Spleen (tissue), 13 donors: ENCODE measurements at places on chromosomes 16 and 17.

DNA sequence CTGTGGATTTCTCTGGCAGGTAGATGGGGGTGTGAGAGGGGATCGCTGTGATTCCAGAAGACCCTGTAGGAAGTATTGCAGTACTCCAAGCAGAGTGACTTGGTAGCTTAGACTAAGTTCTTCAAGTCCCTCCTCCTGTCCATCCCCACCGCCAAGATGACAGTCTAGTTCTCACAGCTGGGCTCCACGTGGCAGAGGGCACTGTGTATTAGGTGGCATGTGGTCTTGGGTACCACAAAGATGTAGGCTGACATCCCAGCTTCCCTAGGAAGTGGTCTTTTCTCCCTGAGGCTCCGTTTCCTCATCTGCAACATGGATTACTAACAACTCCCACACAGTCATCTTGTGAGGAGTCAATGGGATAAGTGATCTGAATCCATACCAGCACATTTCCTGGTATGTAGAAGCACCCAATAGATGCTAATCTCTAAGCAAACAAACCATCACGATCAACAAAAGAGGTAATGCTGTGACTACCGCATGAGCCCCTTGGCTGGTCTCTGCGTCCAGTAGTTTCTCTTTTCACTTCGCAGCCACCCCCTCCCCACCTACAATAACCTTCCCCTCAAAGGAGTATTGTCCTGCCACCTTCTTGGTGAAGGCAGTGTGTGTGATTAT is 349.1 kb upstream of the EEF2KMT start:
- DNase-seq: no peak

- DNase-seq: peak; percentile 61
Observed at GRCh38 chr17:79019632-79020584, 4.1 kb upstream of the C1QTNF1 start.

DNA sequence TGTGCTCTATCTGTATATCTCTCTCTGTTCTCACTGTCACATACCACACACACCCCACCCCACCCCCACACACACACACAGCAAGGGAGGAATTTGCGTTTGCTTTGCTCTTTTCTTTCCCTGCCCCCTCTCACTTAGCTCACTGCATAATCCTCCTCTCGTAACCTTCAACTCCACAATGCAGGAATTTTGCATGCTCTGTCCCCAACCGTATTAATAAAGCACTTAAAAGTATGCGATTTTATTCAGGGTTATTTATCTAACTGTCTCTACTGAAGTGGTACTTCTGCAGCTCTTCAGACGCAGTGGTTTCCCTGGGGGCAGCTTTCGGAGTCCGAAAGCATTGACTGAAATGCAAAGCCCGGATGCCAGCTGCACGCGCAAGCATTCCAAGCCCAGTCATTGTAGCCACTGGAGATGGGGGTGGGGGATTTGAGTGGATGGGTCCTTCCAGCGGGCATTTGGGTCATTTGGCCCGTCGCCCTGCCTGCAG is 105.4 kb upstream of the RBFOX1 start:
- no peak for DNase-seq

GRCh38 chr17:45895304-45895968 is 1.1 kb downstream of the MAPT start:
- DNase-seq: no peak

- no peak for DNase-seq
Observed at GRCh38 chr17:79201119-79201518, 126.5 kb downstream of the ENGASE start.

DNA sequence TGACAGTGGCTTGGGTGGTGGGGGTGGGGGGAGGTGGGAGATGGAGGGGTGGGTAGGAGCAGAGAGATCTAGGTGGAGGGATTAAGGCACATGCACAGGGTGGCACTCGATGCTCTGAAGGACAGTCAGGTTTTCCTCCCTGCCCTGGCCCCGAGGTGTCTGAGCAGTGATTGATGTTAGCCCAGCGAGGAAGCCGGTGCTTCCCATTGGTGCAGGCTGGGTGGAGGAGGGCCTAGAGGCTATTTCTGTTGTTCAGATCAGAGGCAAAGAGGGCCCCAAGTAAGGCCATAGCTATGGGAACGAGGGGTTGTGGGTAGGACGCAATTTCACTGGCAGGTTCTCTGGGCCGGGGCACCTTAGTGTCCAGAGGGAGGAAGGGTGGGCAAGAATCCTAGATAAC is 23.1 kb downstream of the CACNA1G start:
- no peak for DNase-seq

- DNase-seq: no peak
Observed at GRCh38 chr16:64381979-64382378, 739.9 kb downstream of the CDH11 start.

DNA sequence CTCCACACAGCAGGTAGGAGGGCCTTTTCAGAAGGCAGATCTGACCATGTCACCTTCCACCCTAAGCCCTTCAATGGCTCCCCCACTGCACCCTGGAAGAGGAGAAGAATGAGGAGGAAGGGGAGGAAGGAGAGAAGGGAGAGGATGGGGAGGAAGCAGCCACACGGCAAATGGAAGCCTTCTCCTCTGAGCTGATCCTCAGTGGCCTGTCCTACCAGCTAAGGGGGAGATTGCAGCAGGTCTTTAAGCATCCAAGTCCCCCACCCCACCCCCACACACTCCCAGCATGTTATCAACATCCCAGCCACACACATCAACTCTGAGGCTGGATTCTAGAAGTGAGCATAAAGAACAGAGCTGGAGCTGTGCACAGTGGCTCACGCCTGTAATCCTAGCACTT is 46.2 kb upstream of the RBFOX3 start:
- DNase-seq: no peak

- no peak for DNase-seq
Observed at GRCh38 chr17:74898376-74898946, 5.0 kb upstream of the FADS6 start.

- no peak for DNase-seq
Observed at GRCh38 chr17:28865946-28866752, 11.3 kb downstream of the ERAL1 start.

DNA sequence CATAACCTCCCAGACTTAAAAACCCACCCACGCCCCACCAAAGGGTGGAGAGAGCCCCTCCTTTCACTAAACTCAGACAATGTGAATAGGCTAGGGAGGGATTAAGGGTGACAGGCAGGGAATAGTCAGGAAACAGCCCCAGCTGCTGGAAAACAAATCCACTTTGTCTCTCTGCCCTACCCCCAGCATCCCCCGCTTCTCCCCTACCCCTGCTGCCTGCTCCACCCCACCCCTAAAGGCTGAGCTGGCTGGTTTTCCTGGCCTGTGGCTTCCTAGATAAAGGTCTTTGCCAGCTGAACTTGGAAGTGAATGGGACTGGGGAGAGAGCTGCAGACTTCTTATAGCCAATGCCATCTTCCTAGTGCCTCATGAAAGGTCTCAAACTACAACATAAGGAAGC is 15.0 kb downstream of the CAVIN1 start:
- no peak for DNase-seq

DNA sequence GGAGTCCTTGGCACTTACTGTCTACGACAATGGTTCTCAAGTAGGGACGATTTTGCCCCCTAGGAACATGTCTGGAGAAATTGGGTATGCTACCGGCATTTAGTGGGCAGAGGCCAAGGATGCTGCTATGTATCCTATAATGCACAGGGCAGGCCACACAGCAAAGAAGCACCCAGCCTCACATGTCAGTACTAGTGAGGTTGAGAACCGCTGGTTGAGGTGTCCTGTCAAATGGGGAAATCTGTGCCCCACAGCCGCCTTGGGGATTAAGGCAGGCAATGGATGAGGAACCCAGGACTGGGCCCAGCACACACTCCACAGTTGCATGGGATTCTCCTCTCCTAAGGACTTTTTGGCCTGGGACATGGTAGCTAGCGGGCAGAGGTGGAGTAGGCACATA is 86.7 kb upstream of the TOB1 start:
- no peak for DNase-seq

DNA sequence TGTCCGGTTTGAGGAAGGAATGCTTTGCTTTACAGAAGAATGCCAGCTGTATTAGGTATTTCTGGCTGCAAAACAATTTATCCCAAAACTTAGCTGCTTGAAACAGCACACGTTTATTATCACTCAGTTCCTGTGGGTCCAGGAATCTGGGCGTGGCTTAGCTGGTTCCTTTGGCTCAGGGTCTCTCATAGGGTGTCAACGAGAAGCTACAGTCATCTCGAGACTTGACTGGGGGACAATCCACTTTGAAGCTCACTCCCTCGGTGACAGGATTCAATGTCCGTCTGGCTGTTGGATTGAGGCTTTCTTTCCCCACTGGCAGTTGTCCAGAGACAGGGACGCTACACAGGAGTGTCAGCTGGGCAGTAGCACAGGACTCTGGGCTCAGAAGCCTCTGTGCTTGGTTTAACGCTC is 9.6 kb upstream of the RHBDF2 start:
- no peak for DNase-seq

DNA sequence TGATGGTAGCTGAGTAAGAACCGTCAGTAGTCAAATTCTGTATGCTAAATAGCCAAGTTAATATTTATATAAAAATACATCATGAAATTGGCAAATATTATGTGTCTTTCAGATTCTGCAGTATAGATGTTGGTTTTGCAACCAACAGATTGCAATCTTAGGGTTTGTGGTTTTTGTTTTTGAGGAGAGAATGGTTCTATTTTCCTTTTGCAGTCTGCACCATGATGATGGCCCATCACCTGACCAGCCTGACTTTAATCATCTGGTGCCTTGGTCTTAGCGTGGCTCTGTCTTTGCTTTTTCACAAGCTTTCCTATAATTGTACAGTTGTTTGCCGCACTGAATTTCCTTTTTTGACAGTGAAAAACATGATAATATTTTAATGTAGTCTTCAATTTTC is 50.7 kb downstream of the NUP93 start:
- DNase-seq: no peak

GRCh38 chr16:84055801-84056634 is 13.4 kb upstream of the SLC38A8 start:
- peak; percentile 42 for DNase-seq

- DNase-seq: no peak
Observed at GRCh38 chr17:6422654-6423241, 12.2 kb downstream of the AIPL1 start.

GRCh38 chr17:81253358-81254131 is 14.4 kb downstream of the NDUFAF8 start:
- no peak for DNase-seq

DNA sequence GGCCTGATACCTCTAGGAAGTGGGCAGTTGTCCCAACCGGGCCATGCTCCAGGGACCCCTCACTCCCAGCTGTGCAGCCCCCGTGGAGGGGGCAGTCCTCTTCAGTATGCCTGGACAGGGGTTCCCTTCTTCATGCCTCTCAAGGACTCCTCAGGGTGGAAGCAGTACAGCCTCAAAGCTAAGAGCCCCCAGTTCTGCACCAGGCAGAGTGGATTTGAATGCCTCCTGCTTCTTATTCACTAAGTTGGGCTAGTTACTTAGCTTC is 23.9 kb upstream of the ST6GALNAC1 start:
- DNase-seq: no peak

DNA sequence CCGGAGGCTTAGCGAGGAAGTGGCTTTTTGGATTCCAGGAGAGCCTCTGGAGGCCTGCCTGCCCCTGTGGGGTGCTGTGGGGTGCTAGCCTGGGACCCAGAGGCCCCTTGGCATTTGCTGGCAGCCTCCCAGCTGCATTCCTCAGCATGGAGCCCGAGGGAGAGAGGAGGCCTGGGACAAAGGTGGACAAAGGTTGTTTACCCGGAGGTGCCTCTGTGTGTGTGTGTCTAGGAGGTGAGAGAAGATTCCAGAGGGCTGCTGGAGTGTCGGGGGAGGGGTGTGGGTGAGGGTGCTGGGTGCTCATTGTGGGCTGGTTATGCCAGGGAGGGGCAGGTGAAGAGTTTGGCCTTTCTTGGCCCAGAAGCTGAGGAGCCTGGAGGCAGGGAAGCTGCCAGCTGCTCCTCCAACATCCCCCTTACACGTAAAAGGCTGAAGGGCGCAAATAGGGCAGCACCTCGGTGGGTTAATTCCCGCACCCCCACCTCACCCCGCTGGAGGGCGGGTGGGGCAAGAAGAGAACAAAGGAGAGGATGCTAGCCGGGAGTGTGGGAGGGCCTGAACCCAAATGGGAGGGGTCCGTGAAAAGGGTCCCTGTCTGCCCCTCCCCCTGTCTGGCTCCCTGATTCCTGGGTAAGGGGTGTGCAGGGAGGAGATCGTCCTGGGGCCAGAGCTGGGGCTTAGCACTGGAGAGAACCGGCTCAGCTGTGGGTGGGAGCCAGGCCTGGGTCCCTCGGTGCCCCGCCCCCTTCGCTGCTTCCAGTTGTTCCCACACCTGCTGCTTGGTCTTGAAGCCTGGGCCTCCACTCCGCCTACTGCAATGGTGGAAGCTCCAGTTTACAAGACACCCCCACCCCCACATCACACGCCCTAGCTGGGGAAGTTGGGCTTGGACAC is 9.9 kb downstream of the HEXIM2 start:
- DNase-seq: no peak

- DNase-seq: peak; percentile 61
Observed at GRCh38 chr16:71426069-71426879, 15.6 kb downstream of the TLE7 start.
